ENCODE measurements at places on chromosomes 6 and 20.

DNA sequence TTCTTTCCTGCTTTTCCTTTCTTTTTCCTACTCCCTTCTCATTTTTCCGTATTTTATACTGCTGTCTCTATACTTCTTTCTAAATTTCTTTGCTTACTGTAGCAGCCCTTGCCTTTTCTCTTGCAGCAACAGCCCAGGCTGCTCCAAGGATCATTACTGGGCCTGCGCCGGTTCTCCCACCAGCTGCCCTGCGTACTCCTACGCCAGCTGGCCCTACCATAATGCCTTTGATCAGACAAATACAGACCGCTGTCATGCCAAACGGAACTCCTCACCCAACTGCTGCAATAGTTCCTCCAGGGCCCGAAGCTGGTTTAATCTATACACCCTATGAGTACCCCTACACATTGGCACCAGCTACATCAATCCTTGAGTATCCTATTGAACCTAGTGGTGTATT lies 148.8 kb downstream of the QKI start:
- DNase-seq = no peak

GRCh38 chr6:166697113-166697512 lies 70.1 kb upstream of the RPS6KA2 start:
- DNase-seq = no peak

DNA sequence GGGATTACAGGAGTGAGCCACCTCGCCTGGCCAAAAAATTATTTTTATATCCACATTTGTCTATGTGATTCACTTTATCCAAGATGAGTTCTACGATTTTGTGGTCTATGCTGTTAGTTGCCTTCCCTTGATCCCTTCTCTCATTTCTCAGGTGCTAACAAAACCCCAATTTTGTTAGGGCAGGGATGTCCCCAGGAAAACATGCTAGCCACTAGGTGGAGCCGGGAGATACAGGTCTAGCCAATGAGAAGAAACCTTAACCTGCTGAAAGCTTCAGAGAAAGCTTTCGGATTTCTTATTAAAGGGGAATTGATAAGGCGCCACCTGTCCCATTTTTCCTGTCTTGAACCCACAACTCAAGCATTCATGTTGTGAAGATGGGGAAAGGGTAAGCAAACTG lies 167.4 kb upstream of the OLIG3 start:
- DNase-seq = peak; percentile 64

DNA sequence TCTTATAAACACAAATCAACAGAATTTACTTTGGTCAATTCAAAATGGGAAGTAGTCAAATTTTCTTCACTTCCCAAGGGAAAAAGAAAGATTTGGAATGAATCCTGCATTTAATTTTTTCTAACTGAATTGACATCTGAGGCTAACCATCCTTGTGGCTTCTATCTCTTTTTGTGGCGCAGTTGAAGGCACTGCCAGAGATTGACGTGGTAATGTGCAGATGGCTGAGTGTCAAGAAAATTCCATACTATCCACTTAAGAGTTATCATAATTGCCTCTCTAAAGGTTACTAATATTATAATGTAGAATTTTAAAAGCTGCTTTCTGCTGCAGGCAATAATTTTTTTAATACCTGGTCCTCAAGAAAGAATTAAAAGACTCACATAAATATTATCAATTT lies 162.3 kb downstream of the KLHL32 start:
- DNase-seq = no peak

DNA sequence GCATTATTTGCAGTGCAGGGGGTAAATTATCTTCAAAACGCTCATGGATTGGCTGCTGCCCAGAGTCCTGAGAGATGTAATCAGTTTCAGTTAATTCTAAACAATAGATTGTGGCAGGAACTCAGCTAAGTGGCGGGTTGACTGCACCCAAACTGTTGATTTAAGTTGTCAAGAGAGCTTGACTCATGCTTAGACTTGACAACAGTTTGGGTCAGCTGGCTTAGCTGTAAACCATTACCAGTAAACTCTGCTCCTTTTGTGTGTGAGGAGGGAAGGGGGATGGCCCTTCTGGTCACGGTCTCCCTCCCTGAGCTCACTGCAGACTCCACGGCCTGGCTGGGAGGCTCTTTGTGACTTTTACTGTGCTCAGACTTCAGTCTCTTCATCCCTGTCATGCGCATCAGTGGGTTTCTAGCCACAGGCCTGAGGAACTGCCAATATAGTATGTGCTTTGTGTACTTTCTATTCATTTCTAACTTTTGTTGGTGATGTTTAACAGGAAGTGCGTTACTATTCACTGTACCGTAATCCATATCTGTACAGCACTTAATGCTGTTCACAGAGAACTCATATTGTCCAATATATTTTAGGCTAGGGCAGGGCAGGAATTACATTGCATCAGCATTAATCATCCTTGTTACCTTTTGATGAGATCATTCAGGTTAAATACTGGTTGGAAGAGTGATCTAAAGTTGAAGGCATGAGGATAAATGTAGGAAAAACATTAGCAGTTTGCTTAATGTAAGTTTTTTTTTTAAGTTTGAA lies 488.3 kb downstream of the CDKAL1 start:
- DNase-seq = no peak

- no peak for DNase-seq
Observed at GRCh38 chr20:43820731-43821330, 93.8 kb upstream of the TOX2 start.

DNA sequence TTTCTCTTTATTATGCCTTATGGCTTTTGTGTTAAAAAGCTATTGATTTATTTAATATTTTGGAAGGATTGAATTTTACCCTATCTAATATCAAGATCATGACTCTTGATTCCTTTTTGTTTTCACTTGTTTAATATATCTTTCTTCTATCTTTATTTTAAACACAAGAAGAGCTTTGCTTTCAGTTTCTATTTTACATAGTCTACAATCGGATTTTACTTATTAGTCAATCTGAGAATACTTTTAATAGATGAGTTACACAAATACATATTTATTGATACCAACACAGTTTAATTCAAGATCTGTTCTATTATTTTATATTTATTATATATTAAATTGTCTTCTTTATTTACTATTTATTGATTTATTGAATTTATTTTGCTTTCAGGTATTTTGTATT lies 218.8 kb downstream of the ESR1 start:
- DNase-seq = no peak

GRCh38 chr6:166957087-166957804 lies 896 bp upstream of the RNASET2 start:
- DNase-seq = peak; percentile 81

DNA sequence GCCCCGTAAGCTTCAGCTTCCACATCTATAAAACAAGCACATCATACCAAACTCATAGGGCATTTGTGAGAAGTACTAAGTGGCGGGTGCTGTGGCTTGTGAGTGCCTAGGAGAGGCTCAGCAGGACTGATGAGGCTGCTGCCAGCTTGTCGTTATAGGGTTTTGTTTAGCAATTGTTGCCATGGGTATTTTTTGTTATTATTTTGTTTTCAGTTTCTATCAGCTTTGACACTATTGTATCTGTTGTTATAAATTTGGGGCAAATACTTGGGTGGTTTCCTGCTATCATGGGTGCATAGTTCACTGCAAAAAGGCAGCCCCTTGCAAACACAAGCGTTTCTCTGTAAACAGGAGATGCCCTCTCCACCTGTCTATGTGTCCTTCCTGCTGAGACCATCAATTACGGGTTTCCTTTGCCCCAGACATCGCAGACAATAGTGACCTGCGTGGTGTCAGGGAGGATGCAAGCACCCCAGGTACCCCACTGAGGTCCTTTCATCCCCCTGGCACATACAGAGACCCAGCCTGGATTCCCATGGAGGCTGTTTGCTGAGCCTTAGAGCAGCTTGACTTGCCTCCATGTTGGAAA lies 3.1 kb upstream of the CCDC167 start:
- DNase-seq = peak; percentile 64

- DNase-seq = no peak
Observed at GRCh38 chr6:162179196-162179951, 548.2 kb downstream of the PRKN start.

- DNase-seq = no peak
Observed at GRCh38 chr6:12175626-12176025, 114.5 kb upstream of the EDN1 start.

DNA sequence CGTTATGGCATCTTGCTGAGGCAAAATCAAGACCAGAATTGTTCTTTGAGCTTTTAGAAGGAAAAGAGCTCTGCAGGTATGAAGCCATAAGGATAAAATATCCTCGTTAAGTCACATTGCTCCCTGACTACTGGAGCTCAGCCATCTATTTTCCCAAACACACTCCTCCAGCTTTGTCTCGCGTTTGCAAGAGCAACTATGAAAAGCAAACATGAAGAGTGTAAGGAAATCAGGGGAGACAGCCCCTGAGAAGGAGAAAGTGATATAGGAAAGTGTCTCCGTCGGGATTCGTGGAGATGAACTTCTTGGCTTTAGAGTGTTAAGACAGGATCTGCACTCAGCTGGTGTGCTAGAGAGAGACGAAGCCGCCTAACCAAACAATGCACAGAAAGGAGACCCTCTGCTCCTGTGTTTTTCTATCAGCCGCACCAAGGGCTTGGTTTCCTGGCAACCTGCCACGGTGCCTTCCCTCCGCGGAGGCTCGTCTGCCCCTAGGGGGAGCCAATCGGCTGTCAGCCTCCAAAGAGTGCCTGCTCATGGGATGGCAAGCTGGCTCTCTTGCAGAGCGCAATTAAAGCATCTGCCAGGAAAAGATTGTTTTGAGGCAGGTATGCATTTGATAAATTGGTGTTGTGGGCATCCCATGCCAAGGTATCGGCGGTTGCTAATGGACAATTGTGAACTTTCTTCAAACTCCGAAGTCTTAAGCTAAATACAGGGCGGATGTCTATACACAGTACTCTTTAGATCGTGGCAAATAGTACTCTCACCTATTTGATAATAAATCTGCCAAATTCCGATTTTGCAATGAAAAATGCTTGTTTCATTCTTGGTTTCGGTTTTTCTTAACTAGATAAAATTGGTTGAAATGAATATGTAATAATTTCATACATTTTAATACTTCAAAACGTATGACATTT lies 603.2 kb downstream of the RNF144B start:
- DNase-seq = peak; percentile 71

GRCh38 chr6:168280899-168281245 lies 38.7 kb downstream of the DACT2 start:
- DNase-seq = no peak

DNA sequence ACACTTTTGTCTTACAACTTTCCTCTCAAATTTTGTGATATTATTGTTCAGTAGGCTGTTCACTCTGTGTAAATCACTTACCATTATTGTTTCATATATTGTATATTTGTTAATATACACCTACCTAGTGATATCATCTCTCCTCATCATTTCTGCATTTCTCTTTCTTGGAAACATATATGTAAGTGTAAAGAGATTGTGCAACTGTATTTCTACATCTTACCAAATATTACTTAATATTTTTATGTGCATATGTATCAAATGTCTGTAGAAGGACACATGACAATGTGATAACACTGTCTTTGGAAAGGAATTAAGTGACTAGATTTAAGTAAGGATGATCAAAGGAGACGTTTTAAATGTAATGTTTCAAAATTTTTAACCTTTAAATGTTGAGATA lies 30.2 kb downstream of the ZNF322 start:
- no peak for DNase-seq

DNA sequence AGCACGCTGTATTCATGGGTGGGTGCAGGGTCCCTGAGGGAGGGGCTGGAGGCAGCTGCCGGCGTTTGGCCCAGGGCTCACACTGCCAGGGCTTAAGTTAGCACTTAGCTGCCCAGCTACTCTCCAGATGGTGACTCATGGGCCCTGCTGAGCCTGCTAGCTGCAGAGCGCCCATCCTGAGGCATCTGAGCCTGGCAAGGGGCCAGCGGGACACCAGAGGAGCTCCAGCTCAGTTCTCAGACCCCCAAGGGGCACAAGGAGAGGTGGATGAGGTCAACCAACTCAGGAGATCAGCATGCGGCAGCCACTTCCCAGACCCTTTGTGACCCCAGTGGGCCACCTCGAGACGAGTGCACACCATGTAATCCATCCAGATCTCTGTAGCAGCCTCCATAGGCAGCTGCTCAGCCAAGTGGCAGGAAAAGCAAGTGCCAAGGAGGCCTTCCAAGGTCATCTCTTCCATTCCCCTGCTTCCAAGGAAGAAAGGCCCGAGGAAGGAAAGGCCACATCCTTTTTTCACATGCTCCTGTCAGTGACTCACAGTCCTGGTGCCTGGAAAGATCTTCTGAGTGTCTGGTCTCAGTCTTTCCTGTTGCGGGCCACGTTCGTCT lies 35.3 kb downstream of the FOXP4 start:
- DNase-seq = no peak

GRCh38 chr6:127204281-127204680 lies 62.4 kb upstream of the RNF146 start:
- no peak for DNase-seq

DNA sequence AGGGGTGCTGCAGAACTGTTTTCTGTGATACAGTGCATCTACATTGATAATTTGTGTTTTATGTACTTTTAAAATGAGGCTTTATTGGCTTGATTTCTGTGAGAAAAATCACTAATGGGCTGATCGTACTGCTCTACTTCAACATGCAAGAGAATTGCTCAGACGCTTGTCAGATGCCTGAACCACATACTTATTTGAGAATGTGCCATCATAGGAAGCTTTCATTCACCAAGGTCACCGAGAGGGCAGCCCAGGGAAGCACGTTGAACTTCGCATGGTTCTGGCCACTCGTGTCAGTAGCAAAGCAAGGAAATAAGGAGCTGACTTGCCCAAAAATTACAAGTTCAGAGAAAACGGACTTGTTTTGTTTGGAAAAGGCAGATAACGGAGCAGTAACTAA lies 168.5 kb upstream of the AKAP12 start:
- no peak for DNase-seq

DNA sequence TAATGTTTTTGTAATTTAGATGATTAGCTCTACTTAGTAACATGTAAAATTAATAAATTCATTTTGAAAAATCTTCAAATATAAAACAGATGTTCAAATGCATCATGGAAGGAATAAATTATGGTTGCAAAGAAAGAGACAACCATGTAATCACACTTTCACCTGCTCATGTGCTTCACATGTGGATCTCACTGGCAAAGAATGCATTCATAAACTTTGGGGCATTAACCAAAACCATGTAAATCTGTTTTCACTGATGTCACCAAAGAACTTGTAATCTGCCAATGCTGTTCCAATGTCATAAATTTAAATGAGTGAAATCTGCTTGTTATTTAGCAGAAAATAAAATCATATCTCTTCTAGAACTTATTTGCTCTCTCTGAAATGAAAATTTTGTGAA lies 142.7 kb downstream of the TENT5A start:
- no peak for DNase-seq

DNA sequence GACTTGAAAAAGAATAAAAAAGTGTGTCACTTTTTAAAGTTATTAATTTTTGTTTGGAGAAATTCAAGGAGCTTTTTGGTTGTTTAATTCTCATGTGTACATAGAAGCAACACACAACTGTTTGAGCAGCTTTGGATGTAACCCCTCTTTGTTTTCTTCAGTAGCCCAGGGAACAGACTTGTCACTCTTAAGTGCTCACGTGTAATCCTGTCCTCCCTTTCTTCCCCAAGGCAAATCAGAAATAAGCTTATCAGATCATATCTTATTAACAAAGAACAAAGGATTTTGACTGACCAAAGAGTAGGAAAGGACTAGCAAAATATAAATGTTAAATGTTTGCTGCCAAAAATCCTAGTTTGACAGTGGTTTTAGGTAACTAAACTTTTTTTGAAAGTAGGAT lies 7.3 kb upstream of the FLRT3 start:
- no peak for DNase-seq

- DNase-seq = peak; percentile 20
Observed at GRCh38 chr6:15249371-15250019, 3.6 kb downstream of the JARID2 start.

- DNase-seq = no peak
Observed at GRCh38 chr6:170092826-170093225, 198.1 kb downstream of the DLL1 start.
